Mammary epithelial cell (primary cell): ENCODE measurements at places on chromosomes 6 and 20. TPM values are rescaled to one million over a fixed set of nuclear protein-coding genes. Genes with fewer than 3 reads are reported as not detected.

DNA sequence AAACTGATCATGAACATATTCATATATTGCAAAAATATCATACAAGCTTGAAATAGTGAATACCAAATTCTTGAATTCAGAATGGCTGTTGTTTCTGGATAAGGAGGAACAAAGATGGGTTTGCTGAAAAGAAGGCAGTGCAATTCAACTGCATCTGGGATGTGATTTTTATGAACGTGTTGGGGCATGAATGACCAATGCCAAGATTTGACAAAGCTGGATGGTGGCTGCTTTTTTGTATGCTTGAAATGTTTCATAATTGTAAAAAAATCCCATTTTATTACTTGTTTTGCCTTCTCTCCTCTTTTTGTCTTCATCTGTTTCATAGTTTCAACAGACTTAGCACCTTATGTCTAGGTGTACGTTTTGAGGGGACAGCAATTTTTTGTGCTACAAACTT is 36.8 kb upstream of the BCAS1 start:
- DNase-seq: peak; percentile 43

MOG gene
- polyA plus RNA-seq: not detected

DNA sequence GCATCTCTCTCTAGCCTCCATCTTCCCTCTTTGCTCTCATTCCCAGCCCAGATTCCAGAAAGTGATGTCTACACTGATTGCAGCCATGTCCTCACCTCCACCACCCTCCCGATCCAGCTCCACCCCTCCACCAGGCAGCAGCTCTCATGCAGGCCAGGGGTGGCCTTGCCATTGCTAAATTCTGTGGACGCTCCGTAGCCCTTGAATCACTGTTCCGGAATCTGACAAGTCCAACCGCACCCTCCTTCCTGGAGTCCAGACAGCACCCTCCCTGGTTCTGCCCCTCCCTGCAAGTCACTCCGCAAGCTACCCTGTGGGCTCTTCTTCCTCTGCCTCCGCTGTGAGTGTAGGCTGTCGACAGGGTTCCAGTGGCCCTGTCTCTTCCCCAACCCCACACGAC is 26.2 kb downstream of the TNXB start:
- peak; percentile 46 for DNase-seq

FAM184A gene
- polyA plus RNA-seq: 0.02 TPM

- DNase-seq: no peak
Observed at GRCh38 chr6:93498713-93499112, 79.4 kb upstream of the EPHA7 start.

DNA sequence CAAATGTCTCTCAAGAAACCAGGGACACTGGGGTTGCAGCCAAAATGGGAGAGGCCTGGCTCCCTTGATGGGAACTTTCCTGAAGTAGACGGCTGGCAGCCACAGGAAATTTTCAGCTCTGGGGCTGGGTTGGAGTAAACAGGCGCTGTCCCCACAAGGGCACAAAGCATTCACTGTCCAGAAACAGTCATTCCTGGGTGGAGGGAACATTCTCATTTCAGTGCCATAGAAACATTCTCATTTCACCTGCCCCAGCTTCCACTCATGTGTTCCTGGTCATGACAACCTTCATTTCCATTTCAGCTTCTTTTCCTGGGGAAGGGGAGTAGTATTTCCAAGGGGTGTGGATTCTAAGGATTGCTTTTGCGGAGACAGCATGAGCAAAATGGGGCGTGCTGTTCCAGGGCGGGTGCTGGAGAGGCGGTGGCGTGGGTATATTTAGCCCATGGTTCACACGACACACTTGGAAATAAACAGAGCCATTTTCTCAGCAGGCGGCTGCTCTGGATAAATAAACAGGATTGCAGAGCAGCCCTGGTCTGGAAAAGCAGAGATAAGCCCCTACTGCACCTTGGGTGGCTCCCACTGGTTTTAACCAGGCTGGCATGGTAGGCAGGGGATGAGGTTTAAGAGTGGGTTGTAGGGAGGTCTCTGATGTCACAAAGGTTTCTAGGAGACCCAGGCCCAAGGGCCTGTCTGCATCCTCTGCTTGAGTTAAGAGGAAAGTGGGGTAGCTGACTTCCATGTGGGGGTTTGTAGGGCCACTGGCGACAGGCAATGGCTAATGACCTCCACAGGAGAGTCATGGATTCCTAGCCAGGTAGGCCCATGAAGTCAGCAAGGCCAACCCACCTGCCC is 32.9 kb downstream of the COX4I2 start:
- DNase-seq: no peak

DNA sequence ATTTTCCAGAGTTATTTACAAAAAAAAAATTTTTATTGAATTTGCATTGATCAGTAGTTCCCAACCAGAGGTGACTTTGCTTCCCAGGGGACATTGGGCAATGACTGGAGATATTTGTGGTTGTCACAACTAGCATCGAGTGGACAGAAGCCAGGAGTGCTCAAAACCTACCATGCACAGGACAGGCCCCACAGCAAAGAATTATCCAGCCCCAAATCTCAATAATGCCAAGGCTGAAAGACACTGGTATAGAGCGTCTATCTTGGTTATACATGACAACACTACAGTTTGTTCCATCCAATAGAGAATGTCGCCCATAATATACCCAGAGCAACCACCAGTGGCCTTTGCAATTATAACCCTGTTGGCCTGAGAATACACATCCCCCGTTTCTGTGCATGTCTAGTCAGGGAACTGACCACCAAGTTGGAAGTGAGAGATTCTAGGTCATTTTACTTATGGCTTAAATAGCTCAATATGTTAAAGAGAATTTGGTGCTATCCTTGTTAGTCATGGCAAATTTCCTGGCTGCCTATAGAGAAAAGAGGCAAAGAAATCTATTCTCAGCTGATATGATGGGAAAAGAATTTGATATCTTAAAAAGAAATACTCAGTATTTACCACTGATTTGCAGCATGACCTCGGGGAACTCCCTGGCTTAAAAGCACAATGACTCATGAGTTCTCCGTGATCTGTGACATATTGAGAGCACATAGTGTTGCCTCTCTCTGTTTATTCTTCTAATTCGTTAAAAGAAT is 76.0 kb upstream of the ADTRP start:
- DNase-seq: peak; percentile 81

DNA sequence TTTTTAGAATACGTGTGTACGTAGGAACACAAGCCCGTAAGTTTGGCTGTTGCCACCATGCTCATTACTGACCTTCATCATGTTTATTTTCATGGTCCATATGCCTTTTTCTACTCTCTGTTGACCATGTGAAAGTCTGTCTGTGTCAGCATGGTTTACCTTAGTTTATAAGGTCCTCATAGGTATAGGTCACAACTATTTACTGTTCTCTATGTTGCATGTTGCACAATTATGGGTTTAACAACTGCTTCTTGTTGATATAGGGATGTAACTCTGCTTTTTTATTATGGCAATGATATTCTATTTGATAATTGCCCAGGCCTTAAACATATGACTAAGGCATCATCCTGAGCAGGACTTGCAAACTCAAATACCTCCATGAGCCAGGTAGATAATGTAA is 13.4 kb upstream of the RANBP9 start:
- no peak for DNase-seq

BPIFA1 gene
- polyA plus RNA-seq: not detected

GRCh38 chr6:158278004-158278403 is 34.3 kb upstream of the TULP4 start:
- no peak for DNase-seq

C6orf141 gene
- polyA plus RNA-seq: 12.1 TPM

DNA sequence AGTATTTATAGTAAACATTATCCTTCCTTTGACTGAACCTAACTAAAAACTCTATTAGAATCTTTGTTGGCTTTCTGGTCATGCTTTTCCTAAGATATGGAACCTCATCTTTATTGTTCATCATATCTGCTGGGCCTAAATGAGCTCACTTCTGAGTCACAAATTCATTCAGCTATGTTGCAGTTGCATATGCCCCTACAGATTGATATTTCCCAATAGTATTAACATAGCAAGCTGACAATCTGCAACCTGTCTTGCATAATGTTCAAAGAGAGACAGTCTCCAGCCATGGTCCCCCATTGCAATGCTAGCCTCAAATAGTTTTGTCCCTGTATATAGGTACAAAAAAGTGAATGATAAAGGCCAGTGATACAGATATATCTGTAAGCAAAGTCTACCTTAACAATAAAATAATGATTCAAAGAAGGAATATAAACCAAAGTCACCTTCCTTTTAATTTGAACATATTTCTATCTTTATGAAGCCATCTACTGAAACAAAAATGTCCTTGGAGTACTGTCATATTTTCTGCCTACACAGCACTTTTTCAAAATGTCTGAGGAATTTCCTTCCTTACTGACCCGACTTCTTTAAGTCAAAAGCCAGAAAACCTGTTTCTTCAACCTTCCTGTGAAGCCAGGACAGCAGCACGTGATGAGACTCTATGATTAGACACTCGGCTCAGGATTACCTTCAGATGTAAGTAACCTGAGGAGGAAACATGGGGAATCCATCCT is 140.7 kb downstream of the UBE3D start:
- DNase-seq: peak; percentile 18

DNA sequence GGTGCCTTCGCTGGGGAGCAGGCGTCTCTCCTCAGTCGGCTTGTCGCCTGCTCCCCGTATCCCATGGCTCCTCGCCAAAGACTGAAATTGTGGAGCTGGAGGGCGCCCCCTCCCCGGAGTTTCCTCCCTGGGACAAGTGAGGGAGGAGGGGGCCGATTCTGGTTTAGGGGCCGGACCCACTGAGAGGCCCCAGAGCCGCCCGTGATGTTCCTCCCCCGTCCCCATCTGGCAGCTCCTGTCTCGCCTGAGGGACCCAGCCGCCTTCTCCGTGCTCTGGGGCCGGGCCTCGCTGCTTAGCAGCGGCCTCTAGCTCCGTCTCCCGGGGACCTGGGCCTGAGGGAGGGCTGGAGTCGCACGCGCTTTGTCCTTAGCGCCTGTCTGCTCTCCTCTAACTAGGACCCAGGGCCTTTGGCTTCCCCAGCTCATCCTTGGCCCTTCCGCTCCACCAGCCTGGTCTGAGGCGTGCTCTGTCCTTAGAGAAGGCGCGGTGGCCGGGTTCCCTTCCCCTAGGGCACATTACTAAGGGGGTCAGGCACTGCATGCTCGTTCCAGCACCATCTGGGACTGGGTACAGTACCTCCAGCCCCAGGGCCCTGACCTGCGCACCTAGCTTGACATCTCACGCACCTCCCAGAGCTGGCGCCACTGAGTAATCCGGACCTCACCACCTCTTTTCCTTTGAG is 29.7 kb downstream of the SLC12A5 start:
- no peak for DNase-seq

DNA sequence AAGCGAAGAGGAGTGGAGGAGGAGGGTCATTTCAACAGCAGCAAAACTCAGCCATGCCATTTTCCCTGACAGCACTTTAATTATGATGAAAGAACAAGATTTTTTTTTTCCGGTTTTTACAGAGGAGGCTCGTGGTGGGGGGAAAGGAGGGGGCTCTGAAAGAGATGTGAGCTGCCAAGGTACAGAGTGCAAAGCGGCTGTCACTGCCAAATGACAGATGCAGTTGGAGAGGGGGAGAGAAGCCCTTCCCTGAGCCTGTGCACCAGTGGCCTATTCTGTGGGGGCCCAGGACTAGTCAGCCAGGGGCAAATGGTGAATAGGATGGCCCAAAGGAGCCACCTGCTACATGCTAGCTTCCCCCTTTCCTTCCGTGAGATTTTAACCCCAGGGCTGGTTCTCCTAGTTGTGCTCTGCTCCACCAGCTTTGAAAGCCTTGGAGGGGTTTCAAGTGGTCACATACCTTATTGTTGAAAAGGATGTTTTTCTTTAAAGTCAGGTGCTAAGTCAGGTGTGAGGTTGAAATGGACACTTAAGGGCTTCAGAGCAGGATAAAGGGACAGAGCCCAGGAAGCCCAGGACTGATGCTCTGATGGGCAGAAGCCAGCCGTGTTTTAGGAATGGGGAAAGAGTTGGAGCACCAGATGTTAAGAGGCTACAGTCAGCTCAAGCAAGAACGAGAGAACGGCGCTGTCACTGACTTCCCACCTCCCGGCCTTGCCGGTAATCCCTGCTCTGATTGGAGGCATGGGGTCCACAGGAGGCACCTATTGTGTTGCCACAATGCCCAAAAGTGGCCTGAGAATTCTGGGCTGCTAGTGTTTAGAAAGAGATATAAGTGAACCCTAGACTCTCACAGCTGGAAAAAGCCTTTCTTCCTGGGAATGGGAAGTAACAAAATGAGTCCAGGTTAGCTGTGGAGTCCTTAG is 24.8 kb downstream of the GNAS start:
- DNase-seq: no peak

DNA sequence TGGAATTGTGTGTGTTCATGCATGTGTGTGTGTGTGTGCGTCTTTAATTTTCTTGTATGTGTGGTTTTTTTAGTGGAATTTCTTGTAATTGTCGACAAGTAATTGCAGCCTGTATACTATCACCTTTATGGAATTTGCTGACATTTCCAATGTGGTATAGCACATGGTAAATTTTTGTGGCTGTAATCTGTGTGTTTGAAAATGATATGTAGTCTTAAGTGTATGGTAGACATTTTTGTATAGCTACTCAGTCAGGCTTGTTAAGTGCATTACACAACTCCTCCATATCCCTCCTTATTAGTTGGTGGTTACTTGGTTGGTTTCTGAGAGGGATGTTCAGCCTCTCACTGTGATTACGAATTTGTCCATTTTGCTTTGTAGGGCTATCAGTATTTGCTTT is 384.5 kb upstream of the HSF2 start:
- peak; percentile 74 for DNase-seq

GRCh38 chr6:46420921-46421638 is 70.2 kb downstream of the RCAN2 start:
- DNase-seq: no peak

DNA sequence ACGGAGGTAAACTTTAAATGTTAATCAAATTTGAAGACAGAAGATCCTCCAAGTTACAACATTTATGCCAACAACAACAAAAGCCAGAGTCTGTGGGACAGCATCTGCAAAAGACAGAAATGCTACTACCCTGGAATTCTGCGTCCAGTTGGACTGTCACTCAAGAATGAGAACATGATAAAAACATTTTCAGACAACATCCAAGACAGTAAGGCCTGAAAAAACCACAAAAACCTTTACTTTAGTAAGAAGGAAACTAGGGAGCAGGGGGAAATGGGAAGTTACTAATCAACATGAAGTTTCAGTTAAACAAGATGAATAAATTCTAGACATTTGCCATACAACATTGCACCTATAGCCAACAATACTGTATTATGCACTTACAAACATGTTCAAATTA is 77.6 kb downstream of the MLIP start:
- DNase-seq: no peak

BPIFB2 gene
- not detected for polyA plus RNA-seq

MLN gene
- not detected for polyA plus RNA-seq

DNA sequence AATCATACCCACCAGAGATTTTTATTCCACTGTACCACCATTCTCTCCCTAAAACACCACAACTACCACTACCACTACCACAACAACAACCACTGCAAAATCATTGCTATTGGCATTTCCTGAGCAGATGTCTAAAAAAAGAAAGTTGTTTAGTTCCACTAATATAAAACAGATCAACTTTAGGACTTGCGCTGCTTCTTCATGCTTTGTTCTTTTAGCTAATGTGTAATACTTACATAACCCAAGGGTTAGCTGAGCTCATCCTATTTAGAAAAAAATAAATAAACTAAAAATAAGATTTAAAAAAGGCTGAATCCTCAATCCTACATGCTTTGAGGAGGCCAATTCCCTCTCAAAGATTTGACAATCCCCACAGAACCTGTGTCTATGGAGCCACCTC is 11.4 kb downstream of the IYD start:
- DNase-seq: no peak
